Stimulated activated CD4-positive, alpha-beta T cell treated with anti-CD3 and anti-CD28 coated beads, Interleukin-4, amount 100 ng/mL, for 1 hour (primary cell): ENCODE measurements at places on chromosomes 13 and 19.

DNA sequence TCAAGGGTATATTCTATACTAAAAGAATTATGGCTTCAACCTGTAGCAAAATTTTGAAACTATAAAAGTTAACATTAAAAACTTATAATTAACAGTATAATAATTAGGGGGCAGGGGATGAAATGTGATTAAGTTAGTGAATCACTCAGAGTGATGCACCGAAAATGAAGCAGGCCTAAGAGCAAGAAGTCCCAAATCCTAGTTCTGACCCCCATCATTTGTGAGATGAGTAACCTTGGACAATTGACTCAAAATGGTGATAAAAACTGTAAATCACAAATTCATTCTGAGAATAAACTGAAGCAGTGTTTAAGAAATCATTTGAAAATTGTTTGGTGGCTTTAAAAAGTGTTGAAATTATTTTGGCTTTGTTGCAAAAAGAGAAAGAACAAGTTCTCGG is 56.8 kb downstream of the KLF12 start:
- no peak for DNase-seq

- no peak for DNase-seq
These were observed 50.8 kb downstream of the ATP11A start for GRCh38 chr13:112740502-112741131.

DNA sequence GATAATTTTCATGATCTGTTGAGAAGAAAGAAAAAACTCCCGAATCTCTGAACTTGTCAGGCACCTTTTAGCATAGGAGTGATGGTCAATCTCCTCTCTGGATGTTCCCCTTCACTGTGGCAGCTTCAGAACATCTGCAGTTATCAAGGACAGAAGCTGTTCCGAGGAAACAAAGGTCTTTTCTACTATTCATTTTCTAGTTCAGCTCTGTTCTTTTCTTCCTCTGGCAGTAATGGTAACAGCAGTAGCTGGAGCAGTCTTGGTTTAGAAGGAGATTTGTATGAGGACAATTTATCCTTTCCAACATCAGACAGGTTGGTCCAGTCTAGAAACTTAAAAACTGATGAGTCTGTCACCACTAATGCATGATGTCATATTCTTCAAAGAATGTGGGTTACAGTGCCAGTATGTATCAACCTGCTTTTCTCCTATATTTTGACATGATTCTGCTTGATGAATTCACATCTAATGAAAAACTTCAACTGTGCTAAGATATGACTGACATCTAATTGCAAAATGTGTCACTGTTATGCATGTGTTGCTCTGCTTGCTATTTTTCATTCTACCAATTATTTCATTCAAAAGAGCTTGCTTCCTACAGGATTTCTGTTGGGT is 41.0 kb downstream of the AKAP11 start:
- DNase-seq = no peak

DNA sequence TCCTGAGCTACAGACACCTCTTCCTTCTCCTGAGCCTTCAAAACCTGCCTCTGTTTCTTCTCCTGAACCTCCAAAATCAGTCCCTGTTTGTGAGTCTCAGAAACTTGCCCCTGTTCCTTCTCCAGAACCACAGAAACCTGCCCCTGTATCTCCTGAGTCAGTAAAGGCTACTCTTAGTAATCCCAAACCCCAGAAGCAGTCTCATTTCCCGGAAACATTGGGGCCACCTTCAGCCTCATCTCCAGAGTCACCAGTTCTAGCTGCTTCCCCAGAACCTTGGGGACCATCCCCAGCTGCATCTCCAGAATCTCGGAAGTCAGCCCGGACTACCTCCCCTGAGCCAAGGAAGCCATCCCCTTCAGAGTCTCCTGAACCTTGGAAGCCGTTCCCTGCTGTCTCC is 10.0 kb downstream of the CHAMP1 start:
- no peak for DNase-seq

DNA sequence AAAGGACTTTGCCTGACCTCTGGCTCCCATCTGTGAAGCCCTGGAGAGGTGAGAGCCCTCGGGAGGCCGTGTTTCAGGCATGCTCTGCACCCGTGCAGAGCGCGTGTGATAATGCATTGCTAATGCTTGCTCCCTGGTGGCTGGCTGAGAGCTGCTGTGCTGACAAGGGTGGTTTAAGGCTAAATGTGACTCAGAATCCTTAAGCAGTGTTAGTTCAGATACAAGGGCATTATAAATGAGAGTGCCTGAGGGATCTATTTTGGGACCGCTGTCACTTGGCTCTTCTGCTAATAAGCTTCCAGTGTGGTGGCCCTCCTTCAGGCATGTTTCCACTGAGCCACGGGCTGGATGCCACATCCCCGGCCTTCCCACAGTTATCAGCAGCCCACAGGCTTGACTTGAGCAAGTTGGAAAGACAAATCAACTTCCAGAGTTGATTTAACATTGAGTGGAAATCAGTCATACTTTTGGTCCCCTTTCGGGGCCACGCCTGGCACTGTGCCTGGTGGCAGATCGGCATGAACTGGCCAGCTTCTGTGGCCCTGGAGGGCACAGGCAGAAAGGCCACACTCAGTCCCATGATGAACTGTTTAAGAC is 17.0 kb downstream of the ALOX5AP start:
- no peak for DNase-seq

DNA sequence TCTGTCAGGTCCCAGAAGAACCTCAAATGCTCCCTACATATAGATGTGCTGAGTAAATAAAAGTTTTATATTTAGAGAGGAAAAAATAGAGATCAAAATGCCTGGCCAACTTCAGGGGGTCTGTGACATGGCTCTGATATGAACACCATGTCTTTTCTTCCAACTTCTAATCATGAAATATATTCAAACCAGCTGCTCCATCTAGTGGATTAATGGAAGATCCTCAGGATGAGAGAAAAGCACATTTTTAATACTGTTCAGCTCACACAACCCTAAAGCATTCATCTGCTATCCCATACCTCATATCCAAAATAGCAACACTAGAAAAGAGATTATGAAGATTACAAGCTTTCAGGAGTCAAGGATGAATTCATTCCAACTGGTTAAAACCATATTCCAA is 56.0 kb upstream of the DOCK9 start:
- no peak for DNase-seq

DNA sequence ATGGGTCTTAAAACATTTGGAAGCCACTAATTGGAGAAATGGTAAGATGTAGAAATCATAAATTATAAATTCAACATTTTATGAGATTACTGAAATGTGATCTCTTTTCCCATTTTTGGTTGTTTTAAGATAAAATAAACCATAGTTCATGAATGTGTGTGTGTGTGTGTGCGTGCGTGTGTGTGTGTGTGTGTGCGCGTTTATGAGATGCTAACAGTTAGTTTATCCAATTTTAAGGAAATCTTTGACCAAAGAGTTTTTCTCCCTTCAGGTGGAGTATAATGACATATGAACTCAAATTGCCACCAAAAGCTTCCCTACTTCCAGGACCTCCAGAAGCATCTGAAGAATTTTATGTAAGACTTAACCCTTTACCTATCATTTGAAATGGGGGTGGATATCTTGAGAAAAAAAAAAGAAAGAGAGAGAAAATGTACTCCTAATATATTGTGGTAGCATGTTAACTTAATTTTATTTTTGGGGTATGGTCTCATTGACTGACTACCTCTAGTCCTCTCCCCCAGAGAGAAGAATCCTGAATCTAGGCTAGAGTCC is 98.1 kb upstream of the AKAP11 start:
- no peak for DNase-seq

DNA sequence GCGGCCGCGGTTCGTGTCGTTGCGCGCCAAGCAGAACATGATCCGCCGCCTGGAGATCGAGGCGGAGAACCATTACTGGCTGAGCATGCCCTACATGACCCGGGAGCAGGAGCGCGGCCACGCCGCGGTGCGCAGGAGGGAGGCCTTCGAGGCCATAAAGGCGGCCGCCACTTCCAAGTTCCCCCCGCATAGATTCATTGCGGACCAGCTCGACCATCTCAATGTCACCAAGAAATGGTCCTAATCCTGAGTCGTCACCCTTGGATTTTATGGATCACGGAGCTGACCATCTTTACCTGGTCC is 475 bp downstream of the MRPL57 start:
- peak; percentile 45 for DNase-seq

DNA sequence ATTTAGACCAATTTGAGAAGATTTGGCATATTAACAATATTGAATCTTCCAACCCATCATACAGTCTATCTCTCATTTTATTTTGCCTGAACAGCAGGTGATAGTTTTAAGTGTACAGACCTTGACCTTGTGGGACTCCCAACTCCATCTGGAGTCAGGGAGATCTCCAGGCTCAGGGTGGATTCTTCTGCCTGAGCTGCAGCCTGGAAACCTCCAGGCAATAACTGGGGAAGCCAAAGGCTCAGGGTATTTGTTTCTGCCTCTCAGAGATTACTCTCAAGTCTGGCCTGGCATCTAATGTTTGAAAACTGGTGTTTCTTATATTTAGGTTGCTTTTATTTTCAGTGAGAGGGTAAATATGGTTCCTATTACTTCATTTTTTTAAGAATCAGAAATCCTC is 102.1 kb upstream of the C1QTNF9B start:
- DNase-seq = no peak

DNA sequence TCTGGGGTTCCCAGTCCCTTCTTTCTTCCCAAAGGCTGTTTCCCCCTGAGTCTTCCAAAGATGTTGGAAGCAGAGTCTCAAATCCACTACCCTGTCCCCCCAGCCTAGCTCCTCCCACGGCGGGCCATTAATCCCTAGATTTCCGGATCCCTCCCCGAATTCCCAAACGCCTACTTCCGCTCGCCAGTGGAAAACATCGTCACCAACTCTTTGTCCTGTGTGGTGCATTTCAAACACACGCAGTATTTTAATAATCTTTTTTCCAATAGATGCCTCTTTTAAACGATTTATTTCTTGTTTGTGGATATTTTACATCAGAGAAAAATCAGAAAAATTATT is 610 bp downstream of the ZNF791 start:
- DNase-seq = no peak

DNA sequence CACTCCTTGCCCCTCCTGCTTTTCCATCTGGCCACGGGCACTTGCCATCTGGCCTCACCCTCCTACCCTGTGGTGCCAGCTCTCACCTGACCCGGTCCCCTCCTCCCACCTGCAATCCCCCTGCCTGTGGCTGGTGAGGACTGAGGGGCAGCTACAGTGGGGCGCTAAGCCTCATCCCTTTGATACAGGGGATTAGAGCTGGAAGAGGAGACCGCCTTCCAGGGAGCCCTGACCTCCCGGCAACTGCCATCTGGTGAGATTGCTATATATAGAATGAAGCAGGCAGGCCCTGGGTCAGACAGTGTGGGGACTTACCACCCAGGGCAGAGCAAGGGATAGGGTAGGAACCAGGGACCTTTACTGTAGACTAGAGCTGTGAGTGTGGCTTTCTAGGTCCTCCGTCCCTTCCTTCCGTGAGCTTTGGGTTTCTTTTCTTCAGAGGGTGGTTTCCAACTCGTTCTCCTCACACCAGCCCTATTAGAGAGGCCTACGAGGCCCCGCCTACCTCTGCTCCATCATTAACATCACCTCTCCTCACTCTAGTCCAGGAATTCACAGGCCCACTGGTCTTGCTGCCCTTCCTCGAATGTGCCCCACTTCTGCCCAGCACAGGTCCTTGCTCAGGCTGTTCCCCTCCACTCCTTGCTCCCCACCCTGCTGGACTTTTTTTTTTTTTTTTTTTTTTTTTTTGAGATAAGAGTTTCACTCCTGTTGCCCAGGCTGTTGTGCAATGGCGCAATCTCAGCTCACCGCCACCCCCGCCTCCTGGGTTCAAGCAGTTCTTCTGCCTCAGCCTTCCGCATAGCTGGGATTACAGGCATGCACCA is 7.7 kb downstream of the KASH5 start:
- no peak for DNase-seq
